Islet precursor cell (in vitro differentiated cells): ENCODE measurements at places on chromosomes 1 and 21.
A peak's percentile ranks its signal among the peaks of the same experiment; 100 is the strongest.

GRCh38 chr1:6660415-6661049, 35.9 kb downstream of the THAP3 start:
- no peak for DNase-seq

GRCh38 chr1:229266274-229266673, 4.6 kb upstream of the RAB4A start:
- DNase-seq = no peak

DNA sequence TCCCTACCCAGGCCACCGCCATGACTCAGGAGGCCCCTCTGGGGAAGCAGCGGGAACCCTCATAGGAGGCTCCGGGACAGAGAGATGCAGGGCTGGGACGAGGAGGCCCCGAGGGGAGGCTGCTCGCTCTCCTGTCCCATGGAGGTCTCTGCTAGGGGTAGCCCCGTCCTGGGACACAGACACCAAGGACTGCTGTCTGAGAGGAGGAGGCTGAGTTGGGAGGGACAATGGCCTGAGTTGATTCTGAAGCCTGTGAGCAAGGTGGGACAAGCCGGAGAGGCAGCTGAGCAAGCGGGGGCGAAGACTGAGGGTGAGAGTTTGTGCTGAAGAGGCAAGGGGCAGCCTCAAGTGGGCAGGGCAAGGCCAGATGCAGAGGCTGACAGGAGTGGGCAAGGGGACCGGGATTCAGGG, 17.4 kb downstream of the SLC27A3 start:
- DNase-seq = no peak

DNA sequence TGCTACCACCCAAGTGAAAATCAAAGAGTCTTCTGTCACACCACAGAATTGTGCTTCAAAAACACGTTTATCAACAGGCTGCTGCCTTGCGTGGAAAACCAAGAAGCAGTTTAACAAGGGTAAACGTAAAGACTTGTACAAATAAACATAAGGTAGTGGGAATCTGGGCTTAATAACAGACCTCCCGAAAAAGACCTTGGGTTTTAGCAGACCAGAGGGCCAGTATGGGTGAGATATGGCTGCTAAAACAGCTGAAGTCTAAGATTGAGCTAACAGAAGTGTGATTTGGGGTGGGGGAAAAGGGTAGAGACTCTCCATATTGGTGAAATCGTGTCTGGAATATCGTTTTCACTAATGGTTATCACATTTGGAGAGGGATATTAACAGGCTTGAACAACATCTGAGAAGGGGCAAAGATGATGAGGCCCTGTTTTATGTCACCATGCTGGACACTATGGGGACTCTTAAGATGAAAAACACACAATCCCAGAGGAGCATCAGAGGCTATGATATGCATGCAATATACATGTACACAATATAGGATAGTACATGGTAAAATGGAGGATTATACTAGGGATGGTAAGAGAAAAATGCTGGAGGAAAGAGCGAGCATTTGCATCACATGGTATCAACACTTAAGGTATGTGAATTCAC, 1.4 kb downstream of the MOV10 start:
- no peak for DNase-seq

DNA sequence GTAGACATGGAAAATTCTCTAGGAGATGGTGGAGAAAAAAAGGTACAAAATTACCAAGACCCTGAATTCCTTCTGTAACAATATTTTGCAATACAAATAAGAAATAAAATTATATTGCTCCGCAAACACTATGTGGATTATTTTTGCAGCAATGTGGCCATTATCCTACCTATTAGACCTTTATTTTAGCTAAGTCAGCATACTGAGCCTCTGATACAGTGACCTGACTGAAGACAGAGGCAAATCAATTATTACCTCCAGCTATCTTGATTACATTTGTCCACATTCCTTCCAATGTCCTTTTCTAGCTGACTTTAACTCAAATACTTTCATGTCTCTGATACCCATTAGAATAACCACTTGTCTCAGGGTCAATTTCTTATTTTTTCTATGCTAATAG, 610.9 kb downstream of the LRRIQ3 start:
- DNase-seq = no peak

- peak; percentile 68 for DNase-seq
These were observed 87.7 kb downstream of the SPATA17 start for GRCh38 chr1:217718873-217719272.

DNA sequence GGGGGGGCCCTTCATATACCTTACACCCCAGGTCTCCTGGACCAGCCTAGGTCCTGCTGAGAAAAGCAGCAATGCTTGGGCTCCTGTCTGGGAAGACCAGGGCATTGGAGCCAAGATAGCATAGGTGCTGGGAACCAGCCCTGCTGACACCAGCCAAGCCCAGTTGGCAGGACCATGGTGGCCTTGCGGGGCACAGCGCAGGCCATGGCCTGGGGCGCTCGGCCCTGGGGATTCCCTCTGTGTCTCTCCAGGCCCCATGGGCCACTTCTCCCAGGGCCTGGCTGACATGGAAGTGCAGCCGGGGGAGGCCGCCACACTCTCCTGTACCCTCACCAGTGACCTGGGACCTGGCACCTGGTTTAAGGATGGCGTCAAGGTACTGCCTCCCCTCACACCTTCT, 23.3 kb downstream of the IGFN1 start:
- no peak for DNase-seq

GRCh38 chr1:54835131-54835898, 34.2 kb upstream of the TTC22 start:
- DNase-seq = no peak

GRCh38 chr1:54335011-54335754, 71.0 kb downstream of the SSBP3 start:
- no peak for DNase-seq

GRCh38 chr1:64959986-64960385, 6.4 kb downstream of the JAK1 start:
- DNase-seq = no peak

DNA sequence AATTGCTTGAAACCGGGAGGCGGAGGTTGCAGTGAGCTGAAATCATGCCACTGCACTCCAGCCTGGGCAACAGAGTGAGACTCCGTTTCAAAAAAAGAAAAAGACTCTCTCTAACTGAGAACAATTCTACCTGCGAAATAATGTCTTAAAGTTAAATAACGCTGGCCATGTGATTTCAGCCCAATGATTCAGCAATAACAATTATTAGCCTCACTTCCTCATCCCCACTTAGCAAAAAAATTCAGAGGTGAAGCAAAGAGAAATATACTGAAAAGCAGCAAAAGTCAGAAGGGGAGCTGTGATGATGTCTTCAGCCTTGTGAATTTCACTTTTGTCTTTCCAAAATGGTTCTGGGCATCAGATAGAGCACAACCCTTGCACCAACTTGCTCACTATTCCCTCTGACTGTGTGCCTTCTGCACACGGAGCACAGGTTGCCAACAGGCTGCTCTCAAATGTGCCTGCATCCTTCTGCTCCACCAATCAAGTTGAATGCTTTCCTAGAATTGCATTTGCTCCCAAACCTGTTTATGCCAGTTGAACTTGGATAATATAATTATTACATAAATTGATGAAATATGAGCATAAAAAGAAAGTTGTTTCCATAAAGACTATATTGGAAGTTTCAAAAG, 79.8 kb upstream of the IPO9 start:
- no peak for DNase-seq

GRCh38 chr21:45403133-45403824, 1.7 kb upstream of the COL18A1 start:
- DNase-seq = peak; percentile 73

GRCh38 chr1:151847867-151848596, 5.5 kb downstream of the THEM5 start:
- no peak for DNase-seq

GRCh38 chr21:25283720-25284119, 323.6 kb downstream of the MRPL39 start:
- DNase-seq = no peak

- DNase-seq = no peak
These were observed 35.5 kb downstream of the CDC14A start for GRCh38 chr1:100387657-100388350.

DNA sequence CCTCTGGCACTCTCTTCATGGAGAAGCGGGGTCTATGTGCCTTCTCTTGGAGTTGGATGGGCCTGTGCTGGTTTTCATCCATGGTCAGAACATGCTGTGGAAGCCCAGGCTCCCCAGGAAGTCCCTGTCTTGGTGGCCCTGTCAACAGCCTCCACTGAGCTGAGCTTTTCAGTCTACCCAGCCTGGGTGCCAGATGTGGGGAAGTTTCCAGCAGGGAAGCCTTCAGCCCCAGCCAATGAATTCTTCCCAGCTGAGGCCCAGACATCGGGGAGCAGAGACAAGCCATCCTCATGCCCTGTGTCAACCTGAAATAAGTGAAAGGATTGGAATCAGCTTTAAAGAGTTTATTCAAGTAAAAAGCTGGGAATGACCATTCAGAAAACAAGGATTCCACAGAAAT, 75.1 kb upstream of the PGBD5 start:
- DNase-seq = no peak

DNA sequence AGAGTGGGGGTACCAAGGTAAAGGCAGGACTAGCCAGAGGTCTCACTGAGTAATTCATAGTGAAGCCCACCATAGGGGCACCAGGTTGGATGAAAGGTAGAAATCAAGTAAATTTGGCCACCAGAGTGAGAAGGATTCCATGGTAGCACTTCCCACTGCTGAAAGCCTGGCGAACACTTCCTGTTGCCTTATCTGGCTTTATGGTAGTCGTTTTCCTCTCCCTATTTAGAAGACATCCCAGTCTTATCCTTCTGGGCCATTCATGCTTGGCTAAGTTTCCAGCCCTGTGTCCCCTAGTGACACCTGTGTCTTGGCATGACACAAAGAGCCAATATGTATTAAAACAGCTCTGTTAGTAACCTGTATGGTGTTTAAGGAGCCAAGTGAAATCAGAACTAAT, 74.3 kb upstream of the SIPA1L2 start:
- DNase-seq = no peak

GRCh38 chr1:17309426-17310067, 1.6 kb downstream of the PADI4 start:
- DNase-seq = no peak

DNA sequence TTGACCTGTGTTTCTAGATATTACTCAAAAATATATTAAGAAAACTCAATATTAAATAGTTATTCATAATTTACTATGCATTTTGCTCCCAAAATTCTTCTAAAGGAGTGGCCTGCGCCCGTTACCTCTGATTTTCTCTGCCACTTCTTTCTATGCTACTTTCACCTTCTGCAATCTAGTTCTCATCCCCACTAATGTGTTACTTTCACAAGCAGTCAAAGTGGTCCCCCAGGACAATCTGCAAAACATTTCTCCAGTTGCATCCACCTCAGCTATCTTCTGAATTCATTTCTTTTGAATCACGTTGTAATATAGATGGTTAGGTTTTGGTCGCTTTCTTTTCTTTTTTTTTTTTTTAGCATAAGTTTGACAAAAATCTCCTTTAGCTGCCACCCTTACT, 13.4 kb downstream of the INSL5 start:
- no peak for DNase-seq

DNA sequence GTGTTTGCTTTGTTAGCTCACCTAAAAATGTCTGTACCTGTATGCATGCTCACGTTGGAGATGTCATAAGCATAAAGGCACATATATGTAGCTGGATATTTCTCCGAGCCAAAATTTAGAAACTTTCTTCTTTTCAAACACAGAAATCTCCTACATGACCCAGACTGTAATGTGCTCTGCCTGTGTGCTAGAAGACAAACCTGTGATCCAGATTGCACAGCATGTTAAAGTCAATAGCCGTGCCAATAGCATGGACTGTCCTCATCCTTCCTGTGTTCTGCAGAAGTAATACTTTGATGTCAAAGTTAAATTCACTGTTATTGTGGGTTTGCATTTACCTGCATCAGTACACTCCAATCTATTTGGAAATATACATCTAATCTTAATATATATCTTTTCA, 346.2 kb upstream of the ZRANB2 start:
- no peak for DNase-seq

GRCh38 chr1:206074839-206075238, 21.9 kb downstream of the RHEX start:
- peak; percentile 31 for DNase-seq

DNA sequence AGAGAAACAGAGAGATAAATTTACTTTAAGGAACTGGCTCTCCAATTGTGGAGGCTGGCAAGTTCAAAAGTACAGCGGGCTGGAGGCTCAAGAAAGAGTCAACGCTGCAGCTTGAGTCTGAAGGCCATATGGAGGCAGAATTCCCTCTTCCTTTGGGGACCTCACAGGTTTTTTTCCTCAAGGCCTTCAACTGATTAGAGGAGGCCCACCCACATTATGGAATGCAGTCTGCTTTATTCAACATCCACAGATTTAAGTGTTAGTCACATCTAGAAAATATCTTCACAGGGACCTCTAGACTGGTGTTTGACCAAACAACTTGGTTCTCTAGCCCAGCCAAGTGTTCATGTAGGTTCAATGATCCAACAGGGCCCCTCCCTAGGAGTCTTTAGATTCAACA, 117.8 kb downstream of the SLC35F3 start:
- no peak for DNase-seq

- DNase-seq = no peak
These were observed 113.6 kb upstream of the IPO9 start for GRCh38 chr1:201715351-201715750.

GRCh38 chr21:27206368-27206982, 239.6 kb upstream of the ADAMTS5 start:
- DNase-seq = peak; percentile 52

GRCh38 chr1:4301007-4301406, 353.4 kb upstream of the AJAP1 start:
- no peak for DNase-seq

DNA sequence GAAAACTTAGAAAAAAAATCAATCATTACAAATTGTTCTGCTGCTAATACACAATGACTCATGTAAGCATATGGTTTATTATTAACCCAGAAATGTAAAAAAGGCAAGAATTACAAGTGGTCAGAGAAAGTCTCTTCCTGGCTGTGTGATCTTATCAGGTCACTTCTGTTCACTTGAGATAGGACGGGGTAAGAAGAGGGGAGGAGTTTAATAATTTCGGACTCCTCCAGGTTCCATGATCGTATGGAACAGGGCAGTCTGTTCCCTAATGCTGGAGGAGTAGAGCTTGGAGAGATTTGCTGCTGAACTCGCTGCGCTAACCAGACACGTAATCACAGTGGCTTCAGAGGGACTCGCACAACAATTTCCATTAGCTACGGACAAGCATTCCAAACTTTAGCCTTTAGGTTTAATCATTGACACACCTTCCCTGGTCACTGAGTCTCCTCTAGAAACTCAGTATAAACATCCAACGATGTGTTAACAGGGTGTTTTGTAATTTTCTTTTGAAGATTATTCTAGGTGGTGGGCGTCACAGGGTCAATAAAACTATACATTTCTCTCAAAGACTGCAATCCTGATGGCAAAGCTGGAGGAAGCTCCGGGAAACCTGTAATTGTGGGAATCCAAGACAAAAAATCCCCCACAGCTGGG, 1.3 kb downstream of the CRYZ start:
- DNase-seq = peak; percentile 55

- DNase-seq = no peak
These were observed 165.3 kb downstream of the SLC35F3 start for GRCh38 chr1:234069760-234070159.

DNA sequence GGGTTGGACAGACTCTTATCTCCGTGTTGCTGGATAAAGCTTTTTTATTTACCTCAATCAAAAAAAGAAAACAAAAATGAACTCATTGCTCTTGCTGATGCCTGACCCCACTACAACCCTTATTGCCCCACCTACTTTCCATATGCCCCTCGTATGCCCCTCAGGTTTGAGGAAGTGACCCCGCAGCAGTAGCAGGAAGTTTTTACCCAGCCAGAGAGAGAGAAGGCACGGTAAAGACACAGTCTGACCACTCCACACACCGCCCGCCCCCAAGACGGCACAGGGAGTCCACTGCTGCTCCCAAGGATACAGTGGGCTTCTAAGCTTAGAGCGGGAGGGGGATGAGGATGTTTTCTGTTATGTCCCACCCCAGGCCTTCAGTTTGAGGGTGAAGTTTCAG, 9.8 kb downstream of the PLEKHO1 start:
- DNase-seq = no peak

GRCh38 chr1:168151935-168152334, 15.2 kb upstream of the GPR161 start:
- no peak for DNase-seq
